Cortex of kidney (tissue), 1 donor: ENCODE measurements at places on chromosomes 6 and 20.

DNA sequence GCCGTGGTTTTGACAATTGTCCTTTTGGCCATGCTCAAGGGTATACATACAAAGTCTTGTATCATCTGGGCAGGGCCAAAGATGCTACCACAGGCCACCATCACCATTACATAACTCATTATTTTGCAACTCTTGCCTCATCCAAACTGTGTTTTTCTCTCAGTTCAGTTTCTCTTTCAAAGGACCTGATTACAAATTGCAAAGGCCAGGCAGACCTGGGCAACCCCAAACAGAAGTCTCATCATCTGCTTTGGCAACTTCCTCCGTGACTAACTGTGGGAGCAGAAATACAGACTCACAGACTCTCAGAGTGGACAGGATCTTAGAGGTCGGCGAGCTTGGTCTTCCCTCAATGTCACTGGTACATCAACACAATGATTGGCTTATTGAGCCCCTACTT is 117.8 kb upstream of the NEDD9 start:
- DNase-seq = no peak

DNA sequence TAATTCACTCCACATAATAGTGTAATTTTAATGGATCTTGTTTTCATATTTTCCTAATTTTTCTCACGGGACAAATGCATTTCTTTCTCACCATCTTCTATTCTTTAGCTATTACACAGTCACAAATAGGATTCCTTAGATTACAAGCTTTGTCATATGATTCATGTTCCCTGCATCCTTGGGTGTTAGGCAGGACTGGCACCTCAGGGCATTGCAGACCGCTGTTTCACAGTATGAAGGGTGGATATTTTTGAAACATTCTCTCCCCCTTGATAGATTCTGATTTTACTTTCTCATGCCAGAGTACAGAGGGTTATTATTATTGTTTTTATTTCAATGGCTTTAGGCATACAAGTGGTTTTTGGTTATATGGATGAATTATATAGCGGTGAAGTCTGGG is 602.5 kb downstream of the PHF3 start:
- DNase-seq = no peak

- no peak for DNase-seq
Observed at GRCh38 chr20:19809505-19809904, 51.4 kb downstream of the RIN2 start.

DNA sequence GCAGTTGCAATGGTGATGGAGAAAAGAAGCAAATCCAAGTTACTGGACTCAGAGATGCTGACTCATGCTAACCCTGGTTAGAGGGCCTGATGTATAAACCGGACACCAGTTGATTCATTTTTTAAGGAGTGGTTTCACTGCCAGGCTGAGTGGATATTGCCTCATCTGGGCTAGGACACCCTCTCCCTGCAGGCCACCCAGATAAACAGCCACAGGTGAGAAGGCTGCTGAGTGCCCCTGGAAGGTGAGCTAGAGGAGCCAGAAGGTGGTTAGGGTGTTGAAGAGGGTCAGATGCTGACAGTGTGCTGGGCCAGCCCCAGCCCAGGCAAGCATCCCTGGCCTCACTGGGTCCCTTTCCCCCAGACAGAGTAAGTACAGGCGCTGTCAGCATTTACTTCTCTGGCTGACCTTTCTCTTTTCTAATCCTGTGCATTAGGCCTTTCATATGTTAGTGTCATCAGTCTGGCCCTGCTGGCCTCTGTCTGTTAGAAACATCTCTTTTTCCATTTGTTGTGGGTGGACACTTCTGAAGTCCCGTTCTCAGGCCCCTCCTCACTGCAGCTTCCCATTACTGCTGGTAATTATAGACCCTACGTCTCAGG is 13.5 kb downstream of the EPB41L1 start:
- DNase-seq = no peak
